Umbilical cord (tissue), 2 donors: ENCODE measurements at places on chromosomes 1 and 21.

DNA sequence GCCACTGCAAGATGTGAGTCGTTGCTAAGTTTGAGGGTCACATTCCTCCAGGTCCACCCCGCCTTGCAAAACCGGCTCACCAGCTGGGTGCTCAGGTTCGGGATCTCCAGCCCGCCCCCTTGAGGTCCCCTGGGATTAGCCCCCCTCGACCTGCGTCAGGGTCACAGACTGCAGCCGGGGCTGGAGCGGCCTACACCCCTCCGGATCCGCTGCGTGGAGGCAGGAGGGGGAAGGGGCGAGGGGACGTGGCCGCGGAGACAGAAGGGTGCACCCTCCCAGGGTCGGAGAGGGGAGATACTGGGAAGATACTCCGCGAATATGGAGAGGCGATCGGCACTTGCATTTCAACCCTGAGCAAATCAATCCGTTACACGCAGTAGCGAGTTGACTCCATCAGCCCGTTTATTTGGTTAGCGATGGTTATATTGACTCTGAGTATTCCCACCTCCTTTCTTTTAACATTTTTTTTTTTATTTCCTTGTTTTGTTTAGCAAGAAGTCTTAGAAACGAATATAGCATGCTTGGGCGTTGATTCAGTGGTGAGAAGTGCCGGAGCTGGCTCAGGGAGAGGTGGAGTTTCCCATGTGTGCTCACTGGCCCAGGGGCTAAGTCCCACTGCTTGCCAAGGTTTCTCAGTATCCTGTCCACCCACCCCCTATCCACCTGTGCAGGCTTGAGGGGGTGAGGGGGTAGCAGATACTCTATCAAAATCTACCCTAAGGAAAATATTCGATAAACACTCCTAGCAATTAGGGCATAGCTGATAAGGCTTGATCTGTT is 997 bp downstream of the IFNAR2 start:
- peak; percentile 42 for DNase-seq

- no peak for DNase-seq
These were observed 37.7 kb upstream of the FMO3 start for GRCh38 chr1:171052977-171053376.

- no peak for DNase-seq
These were observed 22.3 kb downstream of the NAV1 start for GRCh38 chr1:201561195-201561564.

GRCh38 chr1:206766251-206766856 is 4.2 kb upstream of the IL19 start:
- DNase-seq = peak; percentile 55

DNA sequence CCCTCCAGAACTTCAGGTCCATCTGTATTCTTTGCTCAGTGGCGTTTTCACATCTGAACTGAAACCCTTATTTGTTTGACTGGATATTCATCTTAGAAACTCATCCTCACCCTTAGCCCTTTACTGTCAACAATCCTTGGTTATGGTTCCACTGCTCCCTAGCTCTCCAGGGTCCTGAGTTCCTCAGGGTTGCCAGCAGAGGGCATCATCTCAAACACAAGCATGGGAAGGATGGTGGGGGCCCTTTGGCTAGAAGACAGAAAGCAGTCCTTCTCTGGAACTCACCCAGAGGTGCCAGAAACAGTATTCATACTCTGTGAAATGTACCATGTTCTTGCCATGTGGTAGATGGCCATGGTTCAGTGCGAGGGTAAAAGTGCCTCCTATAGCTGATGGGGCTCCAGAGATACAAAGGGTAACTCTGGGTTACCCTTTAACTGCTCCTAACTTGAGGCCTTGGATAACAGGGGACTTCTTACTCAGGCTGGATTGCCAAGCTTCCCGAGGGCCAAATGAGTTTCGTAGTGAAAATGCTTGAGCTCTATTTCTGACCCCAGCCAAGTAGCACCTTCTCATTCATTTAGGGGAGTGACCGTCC is 11.3 kb downstream of the NCSTN start:
- DNase-seq = no peak

- DNase-seq = no peak
These were observed 229.3 kb downstream of the PRDM2 start for GRCh38 chr1:13929313-13929712.
